ENCODE measurements at places on chromosomes 16 and 17.

- peak; percentile 94 for DNase-seq
Measured at GRCh38 chr17:42518046-42518754, 17.8 kb upstream of the NAGLU start.

DNA sequence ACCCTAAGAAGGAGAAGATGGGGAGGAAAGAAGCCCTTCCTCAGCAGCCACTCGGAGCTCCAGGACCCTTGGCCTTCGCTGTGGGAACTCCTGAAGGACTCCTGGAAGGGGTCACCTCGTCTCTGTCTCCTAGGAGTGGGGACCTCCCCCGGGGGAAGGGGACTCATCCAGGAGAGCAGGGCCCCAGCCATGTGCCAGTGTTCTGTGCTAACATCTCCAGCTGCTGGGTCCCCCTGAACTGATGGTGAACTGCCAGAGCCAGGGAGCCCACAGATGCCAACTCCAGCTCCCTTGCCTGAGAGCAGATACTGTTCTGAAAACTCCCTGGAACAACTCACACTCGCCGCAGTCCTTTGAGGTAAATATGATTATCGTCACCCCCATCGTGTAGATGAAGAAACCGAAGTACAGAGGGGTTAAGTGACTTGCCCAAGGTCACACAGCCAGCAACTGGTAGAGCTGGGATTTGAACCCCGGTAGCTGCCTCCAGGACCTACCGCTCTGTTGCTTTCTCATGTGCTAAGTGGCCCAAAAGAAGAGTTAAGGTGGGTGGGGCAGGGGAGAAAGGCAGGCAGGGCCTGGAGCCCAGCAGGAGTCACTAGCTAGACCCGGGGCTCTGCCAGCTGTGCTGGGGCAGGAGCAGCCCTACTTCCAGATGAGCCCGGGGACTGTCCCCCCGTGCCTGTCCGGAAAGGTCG is 10.5 kb downstream of the TIMM22 start:
- no peak for DNase-seq

DNA sequence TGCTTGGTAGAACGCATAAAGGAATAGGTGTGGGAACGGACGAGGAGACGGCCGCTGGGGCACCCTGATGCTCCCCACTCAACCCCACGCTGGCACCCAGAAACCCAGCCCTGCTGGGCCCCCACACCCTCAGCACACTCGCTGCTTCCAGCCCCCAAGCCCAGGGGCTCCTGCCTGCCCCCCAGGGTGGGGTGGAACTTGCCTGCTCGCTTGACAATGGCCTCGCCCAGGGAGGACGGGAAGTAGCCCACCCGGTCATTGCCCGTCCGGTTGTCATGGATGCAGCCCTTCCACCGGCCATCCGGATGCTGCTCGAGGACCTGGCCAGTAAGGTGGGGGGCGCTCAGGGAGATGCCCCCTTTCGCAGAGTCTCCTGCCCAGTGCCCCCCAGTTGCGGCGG is 9.9 kb downstream of the CASKIN1 start:
- no peak for DNase-seq

DNA sequence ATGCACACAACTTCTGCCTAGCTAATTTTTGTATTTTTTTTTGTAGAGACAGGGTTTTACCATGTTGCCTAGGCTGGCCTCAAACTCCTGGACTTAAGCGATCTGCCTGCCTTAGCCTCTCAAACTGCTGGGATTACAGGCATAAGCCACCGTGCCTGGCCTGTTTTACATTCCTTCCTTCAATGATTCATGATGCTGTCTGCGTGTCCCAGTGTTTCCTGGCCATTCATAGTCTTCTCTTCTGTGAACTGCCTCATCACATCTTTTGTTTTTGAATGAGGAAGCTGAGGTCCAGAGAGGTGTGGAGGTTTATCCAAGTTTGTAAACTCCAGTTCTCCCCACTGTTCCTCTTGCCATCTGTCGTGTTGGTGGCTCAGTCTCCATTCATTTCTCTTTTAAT is 64.5 kb upstream of the MED9 start:
- peak; percentile 8 for DNase-seq

DNA sequence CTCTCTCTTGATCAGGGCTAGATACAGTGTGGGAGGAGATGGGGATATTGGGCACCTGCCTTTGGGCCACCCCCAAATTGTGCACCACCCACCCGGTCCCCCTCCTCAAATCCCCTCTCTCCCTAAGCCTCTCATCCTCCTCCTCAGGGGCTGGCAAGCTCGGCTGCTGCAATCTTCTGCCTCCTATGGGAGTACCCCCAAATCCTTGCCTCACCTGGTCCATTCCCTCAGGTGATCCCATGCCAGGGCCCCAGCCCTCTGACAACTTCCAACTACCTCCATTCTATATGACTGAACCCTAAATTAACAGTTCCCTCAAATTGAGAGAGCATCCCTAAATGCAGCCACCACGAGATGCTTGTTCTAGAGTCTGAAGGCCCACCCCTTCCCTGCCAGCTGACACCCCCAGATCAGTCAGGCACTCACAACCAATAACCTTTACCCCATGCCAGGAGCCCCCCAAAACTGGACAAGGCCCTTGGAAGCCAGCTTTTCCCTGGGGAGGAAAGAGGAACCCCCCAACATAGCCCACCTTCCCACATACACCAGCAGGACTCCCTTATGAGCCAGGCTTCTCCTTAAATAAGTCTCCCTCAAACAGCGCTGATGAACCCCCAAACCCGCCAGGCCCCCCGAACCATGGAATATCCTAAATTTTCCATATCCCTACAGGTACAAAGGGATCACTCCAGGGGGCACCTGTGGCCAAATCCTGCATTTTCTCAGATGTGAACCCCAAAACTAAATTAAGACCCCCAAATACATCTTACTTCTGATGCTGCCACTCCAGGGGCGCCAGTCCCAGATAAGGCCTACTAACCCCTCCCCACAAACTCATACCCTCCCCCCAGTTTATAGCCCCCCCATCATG is 3.2 kb downstream of the DLG4 start:
- DNase-seq = no peak

DNA sequence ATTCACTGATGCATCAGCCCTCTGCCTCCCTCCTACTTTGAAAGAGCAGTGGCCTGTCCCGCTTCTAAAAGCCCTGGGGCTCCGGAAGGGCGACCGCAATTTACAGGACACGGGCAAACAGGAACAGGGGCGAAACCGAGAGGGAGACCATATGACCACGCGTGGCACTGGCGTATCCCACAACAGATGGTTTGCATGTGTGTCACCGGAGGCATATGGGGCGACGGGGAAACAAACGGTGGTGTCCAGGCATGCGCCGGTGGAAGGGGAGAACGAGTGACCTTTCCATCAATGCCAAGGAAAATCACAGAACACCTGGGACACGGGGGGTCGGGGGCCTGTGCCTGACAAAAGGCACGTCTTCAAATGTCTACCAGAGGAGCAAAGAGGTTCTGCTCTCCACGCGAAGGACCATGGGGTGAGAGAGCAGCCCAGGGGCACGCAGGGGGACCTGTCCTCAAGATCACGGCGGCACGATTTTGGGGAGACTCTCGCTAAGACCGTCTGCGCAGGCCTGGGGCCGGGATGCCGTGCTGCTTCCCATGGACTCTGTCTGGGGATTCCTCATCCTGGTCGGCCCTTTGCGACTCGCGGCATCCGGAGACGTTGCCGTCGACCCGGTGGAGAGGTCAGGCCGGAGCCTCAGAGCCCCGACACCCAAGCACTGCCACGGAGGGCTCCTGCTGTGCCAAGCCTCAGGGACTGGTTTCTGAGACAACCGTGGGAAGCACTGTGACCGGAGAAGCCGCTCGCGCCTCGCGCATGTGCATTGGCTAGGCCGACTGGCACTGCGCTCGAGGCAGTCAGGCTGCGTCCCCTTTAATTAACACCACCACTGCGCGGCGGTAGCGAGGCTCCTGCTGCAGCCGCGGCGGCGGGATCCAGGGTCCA is 12.8 kb upstream of the KCNJ18 start:
- DNase-seq = no peak

GRCh38 chr17:34504814-34505484 is 74.4 kb upstream of the TMEM132E start:
- DNase-seq = no peak

GRCh38 chr17:73770115-73770848 is 126.0 kb upstream of the SDK2 start:
- peak; percentile 18 for DNase-seq

DNA sequence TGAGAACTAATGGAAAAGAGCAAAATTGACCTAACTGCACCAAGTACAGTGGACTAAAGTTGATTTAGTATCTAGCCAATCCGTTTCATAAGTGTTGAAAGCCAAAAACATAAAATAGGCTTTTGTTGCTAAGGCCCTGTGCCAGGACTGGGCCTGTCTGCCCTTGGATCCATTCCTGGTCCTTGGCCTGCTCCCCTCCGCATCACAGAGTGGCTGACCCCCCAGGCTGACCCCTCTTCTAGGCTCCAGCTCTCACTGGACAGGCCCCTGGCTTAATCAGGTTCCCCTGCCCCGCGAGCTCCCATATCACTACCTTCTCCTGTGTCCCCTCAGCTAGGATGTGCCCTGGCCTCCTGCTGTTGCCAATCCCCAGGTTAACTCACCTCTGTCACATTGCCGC is 313.6 kb upstream of the MYOCD start:
- DNase-seq = no peak

DNA sequence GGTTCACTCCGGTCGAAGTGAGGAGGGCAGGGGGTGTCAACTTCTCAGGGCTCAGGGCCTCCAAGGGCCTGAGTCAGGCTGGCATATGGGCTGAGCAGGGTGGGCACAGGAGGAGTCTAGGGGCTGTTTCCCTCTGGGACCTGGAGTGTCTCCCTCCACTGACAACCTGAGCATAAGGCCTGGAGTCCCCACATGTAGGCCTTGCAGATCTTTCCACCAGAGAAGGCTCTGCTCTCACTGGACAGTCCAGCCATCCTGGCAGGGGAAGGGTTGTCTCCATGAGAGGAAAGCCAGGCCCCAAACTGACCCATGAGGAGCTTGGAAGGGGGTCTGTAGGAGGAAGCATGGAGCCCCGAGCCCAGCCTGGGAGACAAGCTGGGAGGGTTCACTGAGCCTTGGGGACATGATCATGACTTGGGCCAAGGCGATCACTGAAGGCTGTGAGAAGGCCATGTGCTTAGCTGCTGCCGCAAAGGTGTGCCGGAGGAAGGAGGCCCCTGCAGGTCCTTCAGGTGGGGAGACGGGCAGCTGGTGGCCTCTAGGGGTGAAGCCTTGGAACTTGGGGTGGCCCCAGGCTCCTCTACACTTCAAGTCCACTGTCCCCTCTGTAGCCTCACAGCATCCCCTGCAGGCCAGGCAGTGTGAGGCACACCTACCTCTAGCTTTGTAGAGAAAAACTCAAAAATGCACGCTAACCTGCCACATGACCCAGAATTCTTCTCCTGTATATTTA is 9.9 kb downstream of the CMTM2 start:
- no peak for DNase-seq

- no peak for DNase-seq
Measured at GRCh38 chr16:84652566-84652965, 4.3 kb downstream of the KLHL36 start.

GRCh38 chr17:34990921-34991365 is 10.6 kb downstream of the LIG3 start:
- DNase-seq = no peak
